ENCODE measurements at places on chromosomes 11 and 22.

DNA sequence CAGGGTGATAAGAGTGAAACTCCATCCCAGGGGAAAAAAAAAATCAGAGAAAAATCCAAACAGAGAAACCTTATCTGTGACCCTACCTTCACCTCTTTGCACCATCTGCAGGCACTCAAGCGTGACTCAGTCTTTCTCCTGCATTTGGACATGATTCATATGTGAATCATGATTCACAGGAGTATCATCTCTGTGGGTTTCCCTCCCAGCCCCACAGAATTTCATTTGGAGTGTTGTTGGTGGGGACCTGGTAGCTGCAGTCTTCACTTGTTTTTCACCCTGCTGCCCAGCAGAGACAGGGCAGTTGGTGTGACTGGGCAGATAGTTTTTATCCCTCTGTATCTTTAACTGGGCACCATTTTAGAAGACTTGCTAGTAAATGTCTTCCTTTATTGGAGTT lies 75.7 kb downstream of the DEPDC5 start:
- no peak for DNase-seq

GRCh38 chr22:50216684-50217520 lies 16.1 kb downstream of the SELENOO start:
- no peak for DNase-seq

DNA sequence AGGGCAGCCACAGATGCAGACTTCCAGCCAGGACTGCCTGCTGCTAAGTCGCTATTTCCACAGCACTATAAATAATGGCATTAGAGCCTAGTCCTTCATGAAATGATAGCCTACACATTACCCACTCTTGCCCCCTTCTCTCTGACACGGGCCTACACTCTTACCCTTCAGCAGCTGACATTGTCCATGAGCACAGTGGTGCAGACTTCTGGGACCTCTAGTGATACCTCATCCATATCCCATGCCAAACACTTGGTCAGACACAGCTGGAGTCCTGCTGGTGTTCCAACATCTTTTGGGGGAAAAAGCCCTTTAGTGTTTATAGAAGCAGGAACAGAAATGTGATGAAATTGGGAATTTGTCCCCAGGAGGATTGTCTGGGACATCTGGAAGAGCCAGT lies 43.4 kb upstream of the RAB1B start:
- no peak for DNase-seq

GRCh38 chr22:21718499-21718898 lies 17.1 kb downstream of the YPEL1 start:
- DNase-seq: no peak

DNA sequence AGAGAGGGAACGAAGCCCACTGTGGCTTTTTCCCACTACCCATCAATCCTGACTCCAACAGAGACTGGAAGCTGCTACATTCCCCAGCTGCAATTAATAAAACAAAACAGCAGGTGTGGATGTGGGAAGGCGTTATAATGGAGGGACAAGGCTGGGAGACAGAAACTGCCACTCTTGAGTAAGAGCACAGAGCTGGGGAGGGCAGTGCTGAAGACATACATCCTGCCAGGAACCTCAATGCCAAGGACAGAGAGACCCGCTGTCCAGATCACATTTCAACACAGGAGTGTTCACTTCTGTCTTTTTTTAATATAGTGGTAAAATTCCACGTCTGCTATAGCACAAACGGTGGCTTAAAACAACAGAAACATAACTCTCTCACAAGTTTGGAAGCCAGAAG lies 94.5 kb downstream of the LARGE1 start:
- DNase-seq: no peak

DNA sequence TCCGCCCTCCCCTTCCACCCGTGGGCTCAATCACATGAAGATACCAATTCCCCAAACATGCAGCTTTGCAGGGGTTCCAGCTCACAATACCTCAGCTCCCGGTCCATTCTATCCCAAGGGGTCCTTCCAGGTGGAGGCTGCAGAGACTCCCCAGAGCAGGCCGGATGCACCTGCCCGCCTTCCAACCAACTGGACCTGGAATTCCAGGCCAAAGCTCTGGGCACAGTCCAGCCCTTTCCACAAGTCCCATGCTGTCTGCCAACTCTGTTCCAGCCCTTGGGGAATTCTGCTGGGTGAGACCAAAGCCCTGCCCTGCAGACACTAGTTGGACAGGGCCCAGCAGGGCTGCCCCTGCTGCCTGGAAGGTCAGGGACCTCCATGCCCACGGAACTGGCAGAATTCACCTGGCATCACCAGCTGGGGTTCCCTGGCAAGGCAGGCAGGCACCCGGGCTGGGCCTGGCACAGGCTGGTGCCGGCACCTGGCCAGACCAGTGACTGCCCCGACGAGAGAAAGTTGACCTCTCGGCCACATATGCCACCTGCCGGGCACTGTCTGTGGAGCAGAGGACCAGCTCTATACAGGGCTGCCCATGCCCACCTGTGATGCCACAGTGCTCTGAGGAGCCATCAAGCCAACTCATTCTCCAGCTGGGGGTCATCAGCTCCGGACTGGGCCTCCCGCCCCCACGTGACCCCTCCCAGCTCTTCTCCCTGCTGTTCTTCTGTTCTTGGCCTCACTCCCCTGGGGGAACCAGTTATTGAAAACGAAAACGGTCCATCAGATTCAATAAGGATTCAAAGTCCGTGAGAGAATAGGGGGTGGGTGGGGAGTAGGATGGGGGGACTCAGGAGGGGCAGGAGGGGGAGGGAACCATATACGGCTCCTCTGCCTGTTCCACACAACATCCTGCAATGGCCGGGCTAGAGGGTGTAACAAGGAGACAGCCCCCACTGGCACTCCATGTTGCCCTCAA lies 4.7 kb downstream of the SYT7 start:
- no peak for DNase-seq

DNA sequence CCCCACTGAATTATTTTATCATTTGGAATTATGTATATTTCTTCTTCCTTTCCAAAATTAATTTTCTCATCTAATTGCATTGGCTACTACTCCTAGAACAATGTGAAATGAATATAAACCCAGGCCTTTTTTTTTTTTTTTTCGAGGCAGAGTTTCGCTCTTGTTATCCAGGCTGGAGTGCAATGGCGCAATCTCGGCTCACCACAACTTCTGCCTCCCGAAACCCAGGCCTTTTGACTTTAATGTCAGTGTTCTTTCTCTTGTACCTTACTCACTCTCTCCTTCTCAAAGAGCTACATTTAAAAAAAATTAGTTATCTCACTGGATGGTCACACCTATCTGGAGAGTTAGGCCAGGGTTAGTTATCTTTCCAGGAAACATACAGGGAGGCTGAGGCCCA lies 35.3 kb upstream of the LRRC32 start:
- DNase-seq: no peak

DNA sequence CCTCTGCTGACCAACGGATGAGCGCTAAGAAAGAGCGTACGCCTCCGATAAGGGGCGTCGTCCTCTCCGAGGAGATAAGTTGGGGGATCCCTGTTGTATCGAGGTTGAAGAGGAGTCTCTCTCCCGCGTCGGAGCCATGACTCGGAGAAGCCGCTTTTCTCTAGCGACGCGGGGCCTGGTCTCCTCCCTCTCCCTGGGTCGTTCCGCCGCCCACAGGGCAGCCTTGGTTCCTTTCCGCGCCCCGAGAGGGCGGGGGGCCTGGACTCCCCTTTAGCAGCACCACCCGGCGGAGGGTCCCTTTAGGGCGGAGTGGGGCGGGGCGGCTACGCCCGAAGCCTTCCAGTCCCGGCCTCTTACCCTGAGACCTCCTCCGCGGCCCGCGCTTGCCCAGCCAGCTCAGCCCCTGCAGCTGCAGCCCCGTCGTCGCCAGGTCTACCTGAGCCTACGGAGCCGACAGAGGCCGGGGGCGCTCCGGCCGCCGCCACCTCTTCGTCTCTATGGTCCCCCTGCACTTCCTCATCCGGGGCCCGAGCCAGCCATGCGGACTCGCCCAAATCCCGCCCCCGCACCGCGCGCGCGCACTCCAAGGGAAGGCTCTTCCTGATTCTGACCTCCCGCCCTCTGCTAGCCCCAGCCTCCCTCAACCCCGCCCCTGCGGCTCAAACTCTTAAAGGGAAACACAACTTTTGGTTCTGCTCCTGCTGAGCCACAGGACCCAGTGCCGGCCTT lies at the start of gene PRR14L:
TSS of gene PRR14L (minus strand) at position 497 of the 729 bp plus-strand sequence. CDS start 11,272 bp downstream, outside the sequence.
- peak; percentile 95 for DNase-seq

DNA sequence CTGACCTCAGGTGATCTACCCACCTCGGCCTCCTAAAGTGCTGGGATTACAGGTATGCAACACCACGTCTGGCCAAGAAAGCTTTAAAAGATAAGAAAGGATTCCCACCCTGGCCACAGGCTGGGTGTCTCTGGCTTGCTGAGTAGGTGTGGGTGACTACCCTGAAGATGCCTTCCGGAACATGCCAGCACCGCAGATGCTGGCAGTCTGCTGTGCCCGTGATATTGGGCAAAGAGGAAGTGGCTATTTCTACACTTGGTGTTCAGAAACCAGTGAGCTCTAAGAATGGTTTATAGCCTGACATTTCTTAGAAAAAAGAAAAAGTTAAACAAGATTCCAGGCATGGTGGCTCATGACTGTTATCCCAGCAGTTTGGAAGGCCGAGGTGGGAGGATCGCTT lies 6.1 kb downstream of the MRPL11 start:
- no peak for DNase-seq

GRCh38 chr11:46309814-46310259 lies 32.4 kb downstream of the CREB3L1 start:
- no peak for DNase-seq

- no peak for DNase-seq
These were observed 36.9 kb downstream of the PACS1 start for GRCh38 chr11:66106786-66107599.

DNA sequence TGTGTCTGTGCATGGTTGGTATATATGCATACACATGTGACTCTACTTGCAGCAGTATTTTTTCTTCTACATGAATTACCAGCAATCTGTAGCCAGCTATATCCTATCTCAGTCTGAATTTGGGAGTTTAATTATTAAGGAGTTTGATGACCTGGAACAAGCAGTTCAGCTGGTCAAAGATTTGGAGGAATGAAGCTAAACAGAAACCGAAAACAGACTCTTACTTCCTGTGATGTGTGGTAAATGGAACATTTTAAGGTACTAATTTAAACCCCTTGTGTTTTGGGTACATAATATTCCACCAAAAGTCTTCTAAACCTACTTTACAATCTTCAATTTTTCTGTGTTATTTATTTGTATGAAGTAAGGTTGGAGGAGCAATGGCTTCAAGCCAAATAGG lies 124.4 kb upstream of the PGR start:
- DNase-seq: no peak

DNA sequence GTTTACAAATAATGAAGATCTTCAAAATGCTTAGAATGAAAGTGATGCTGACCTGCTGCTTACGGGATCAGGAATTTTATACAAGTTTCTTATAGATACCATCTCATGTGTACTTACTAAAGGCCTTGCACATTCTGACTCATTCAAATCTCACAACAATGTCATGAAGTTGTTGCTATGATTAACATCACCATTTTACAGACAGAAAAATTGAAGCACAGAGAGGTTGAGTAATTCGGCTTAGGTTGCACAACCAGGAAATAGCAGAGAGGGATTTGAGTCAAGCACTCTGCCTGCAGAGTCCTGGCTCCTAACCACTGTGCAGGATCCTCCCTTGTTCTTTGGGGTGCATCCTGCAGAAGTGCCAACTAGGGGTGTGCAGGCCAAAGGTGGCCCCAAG lies 471.9 kb downstream of the MIAT start:
- DNase-seq: no peak

DNA sequence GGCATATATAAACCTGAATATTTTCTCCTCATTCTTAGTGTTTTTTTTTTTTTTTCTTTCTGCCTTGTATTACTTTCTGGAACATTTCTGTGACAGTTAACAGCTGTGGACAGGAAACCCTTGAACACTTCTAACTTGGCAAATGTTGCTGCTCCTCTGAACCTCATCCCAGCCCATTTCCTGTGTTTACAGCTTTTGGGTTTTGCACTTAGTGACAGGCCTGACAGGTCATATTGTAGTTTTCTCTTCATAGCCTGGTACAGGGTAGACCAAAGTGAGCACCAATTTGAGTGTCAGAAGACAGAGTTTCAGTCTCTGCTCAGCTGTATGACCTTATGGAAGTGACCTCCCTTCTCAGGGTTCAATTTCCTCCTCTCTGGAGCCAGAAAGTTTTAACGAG lies 91.6 kb downstream of the STIM1 start:
- no peak for DNase-seq

- no peak for DNase-seq
These were observed 3.1 kb downstream of the PANX1 start for GRCh38 chr11:94131718-94132115.

- DNase-seq: peak; percentile 61
These were observed 27.5 kb upstream of the MTNR1B start for GRCh38 chr11:92941676-92942571.

DNA sequence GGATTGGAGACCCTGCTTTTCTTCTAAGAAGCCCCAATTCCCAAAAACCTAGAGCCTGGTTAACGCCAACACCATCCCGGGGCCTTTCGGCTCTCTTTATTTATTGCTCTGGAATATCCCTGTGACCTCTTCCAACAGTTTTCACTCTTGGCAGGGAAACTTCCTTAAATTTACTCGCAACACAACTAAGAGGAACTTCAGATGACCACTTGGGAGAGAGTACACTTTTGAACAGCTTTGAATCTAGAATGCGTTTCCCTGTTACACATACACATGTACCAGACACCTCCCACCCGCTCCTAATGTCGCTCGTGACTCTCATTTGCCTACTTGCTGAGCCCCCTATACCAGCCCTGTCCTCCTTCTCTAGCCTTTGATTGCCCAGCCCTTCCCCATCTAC lies 19.4 kb downstream of the TUBA8 start:
- no peak for DNase-seq

DNA sequence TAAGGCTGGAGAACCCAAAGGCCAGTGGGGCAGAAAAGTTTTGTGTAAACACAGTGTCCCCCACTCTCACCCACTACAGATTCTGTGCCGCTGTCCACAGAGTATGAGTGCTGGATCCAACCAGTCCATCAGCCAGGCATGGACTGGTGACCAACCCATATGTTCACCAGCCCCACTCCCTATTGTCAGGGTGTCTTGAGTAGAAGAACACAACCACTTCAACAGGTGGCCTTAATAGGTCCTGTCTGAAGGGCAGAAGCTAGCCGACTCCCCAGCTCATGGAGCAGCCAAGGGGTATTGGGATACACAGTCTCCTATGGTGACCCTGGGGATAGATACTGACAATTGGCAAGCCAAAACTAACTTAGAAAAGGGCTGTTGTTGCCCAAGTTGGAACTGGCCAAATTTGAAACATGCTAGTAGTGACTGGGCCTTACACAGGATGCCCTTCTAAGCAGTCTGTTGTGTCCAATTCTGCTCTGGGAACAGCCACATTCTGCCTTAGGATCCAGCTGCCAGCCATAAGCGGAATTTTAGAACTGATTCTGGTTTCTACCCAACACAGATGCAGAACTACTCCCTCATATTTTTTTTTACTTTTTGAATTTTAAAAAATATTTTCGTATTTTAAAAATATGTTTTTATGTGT lies 19.8 kb upstream of the PGM2L1 start:
- no peak for DNase-seq

DNA sequence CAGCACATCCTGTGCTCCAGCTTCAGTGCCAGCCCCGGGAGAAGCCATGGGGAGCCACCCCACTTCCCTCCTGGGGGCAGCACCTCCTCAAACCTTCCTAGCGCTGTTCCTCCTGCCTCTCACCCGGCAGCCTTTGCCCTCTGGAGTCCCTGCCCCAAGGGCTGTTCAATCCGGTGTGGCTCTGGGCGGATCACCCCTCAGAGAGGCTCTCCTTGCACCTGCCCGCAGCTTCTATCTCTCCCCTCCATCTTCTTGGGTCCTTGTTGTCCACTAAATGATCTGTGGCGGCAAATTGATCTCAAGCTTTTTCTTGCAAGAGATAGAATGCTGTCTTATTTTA lies 18.1 kb upstream of the CDKN1C start:
- no peak for DNase-seq

GRCh38 chr22:19694696-19695095 lies 19.6 kb upstream of the SEPTIN5 start:
- no peak for DNase-seq

- no peak for DNase-seq
These were observed 264.0 kb downstream of the ETS1 start for GRCh38 chr11:128323381-128323780.

Data from HEK293T (cell line).